ENCODE measurements at places on chromosomes 13 and 19.

- no peak for DNase-seq
Measured at GRCh38 chr13:51822106-51822815, 18.3 kb upstream of the DHRS12 start.

DNA sequence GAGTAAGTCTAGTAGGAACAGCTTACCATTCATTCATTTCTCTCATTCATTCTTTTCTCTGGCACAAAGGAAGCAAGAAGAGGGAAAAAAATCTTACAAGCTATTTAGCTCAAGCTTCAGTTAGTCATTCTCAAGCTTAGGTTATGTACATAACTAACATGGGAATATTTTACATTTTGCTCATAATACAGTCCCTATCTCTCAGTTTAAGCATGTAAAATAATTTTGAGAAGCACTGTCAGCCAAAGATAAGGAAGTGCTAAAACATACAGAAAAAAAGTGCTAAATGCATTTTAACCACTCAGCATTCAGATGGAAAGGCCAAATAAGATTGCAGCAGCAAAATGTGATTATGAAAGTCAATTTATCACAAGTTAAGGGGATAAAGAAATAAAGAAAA is 7.9 kb downstream of the RBM26 start:
- DNase-seq = no peak

- no peak for DNase-seq
Measured at GRCh38 chr13:99285432-99286182, 21.6 kb downstream of the GPR183 start.

DNA sequence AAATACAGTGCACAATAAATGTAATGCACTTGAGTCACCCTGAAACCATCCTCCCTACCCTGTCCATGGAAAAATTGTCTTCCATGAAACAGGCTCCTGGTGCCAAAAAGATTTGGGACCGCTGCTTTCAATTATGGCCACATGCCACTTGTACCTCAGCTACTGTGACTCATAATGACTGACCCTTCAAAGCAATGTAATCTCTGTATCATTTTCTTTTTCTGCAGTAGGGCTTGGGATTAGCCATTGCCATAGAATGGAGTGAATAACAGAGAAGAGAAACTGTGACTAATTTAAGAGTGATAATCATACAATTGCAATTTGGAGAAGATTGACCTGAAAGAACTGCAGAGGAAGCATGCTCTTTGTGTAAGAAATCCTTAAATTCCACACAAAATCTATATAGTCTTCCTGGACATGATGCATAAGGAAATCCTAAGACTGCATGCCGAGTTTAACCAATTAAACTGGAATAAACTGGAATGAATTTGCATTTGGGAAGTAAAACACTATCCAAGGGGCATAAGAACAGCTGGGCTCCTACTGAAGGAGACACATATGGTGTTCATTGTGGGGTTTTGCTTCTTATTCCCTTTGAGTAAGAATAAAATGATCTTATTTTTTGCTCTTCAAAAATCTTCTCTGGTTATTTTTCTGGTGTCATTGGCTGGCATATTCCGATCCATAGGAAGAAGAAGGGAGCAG is 59.5 kb upstream of the SLC7A1 start:
- DNase-seq = peak; percentile 63

GRCh38 chr19:44817725-44818465 is 9.0 kb downstream of the BCAM start:
- DNase-seq = no peak

DNA sequence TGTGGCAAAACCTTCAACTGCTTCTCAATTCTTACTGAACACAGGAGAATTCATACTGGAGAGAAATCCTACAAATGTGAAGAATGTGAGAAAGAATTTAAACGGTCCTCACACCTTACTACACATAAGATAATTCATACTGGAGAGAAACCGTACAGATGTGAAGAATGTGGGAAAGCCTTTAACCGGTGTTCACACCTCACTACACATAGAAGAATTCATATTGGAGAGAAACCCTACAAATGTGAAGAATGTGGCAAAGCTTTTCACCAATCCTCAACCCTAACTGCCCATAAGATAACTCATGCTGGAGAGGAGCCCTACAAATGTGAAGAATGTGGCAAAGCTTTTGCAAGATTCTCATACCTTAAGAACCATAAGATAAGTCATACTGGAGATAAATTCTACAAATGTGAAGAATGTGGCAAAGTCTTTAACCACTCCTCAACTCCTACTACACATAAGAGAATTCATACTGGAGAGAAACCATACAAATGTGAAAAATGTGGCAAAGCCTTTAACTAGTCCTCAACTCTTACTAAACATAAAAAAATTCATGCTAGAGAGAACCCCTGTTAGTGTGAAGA is 111.7 kb downstream of the ZNF100 start:
- DNase-seq = no peak

GRCh38 chr19:48660852-48661710 is 11.7 kb downstream of the NTN5 start:
- DNase-seq = no peak

GRCh38 chr19:31114585-31114984 is 234.7 kb downstream of the TSHZ3 start:
- no peak for DNase-seq

DNA sequence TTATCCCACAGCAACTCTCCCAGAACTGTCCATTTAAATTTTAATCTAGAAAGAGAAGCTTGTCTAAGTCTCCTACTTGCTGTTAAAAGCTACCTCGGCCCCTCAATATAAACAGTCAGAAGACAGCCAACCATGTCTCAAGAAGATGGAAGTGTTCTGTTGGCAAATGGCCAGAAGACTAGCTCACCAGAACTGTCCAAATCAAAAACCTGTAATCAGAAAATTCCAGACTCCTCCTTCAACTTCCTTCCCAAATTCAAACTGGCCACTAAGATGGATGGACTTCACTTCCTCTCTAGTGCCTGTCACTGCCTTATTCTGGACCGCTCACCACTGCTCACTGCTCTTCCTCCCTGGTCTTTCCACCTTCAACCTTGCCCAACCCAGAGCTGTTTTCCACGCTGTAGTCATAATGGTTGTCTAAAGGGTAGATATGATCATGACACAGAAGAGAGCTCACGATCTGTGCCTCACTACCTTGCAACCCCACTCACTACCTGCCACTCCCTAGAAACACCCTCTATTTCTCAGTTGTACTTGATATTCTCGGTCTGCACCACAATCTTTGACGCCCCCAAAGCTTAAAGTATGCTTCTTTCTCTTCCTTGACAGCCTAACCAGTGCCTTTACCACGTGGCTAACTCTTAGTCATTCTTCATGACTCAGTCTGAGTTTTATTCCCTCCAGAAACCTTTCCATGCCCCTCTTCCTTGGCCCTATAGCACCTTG is 9.2 kb downstream of the FGF14 start:
- no peak for DNase-seq

- DNase-seq = no peak
Measured at GRCh38 chr13:31951215-31951678, 80.3 kb upstream of the FRY start.

GRCh38 chr13:107373551-107373950 is 805.6 kb upstream of the ARGLU1 start:
- no peak for DNase-seq

GRCh38 chr19:34481861-34482379 is 362 bp downstream of the WTIP start:
- no peak for DNase-seq

GRCh38 chr13:84823528-84823927 is 941.3 kb upstream of the SLITRK1 start:
- no peak for DNase-seq

GRCh38 chr19:40718774-40719391 is 2.0 kb downstream of the ITPKC start:
- DNase-seq = no peak
